T1000 (cell line): ENCODE measurements at places on chromosomes 12 and 14.

- no peak for DNase-seq
Observed at GRCh38 chr12:13627536-13627935, 353.9 kb downstream of the GRIN2B start.

GRCh38 chr14:101293605-101294004, 267.7 kb upstream of the DIO3 start:
- no peak for DNase-seq

DNA sequence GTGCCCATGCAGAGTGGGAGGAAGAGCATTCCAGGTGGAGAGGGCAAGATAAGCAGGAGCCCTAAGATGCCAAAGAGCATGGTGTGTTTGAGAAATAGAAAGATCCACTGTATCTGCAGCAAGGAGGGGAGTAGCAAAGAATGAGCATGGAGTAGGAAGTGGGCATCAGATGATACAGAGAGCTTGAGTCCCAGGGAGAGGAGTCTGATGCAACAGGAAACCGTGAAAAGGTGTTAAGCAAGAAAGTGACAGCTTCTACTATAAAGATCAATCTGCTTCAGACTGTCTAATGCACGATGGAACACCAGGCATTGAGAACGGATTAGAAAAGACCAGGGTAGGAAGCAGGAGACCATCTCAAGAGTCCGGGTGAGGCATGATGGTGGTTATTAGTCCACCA, 12.3 kb upstream of the GPRC5D start:
- no peak for DNase-seq

- peak; percentile 13 for DNase-seq
Observed at GRCh38 chr12:107225635-107226034, 132.3 kb upstream of the CRY1 start.

- DNase-seq, result no peak
Observed at GRCh38 chr12:104478396-104479122, 21.8 kb downstream of the CHST11 start.

GRCh38 chr12:132329036-132329719, at the start of gene GALNT9:
TSS of gene GALNT9 (minus strand) at chr12:132329589. CDS start at chr12:132329203, 386 bp downstream.
- no peak for DNase-seq

DNA sequence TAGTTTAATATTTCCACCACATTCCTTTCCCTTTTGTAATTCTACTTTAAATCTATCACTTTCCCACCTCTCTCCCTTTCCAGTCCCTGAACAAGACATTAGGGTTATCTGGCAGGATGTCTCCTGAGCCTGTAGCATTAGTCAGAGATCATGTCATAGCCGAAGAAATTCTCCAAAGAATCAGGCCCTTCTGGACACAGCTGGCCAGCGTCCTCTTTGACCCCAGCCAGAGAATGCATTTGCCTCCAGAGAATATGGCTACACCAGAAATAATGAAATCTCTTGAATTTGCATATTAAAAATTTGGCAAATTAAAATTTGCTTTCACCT, 56.7 kb downstream of the NTF3 start:
- DNase-seq, result no peak

- no peak for DNase-seq
Observed at GRCh38 chr12:109587921-109588320, 14.3 kb downstream of the MVK start.

DNA sequence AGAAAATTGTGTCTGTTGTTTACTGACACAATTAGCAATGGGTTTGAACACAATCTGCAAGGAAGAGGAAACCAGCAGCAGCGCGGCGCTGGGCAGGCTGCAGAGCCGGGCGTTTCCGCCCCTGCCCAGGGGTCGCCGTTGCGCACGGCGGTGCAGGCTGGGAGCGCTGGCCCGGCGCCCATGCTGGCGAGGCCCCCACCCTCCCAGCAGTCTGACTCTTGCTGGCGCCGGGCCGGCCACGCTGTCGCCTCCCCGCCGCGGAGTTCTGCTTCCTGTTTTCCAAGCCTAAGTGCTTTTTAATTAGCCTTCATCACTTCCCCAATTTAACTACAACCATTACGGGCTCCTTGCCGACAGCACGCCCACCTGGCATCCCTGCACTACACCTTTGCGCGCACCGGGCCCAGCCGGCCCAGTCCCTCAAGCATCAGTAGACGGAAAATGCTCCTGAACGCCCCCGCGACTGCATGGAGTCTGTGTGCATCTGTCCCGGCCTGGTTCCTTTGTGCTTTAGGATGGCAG, 212.1 kb downstream of the GXYLT1 start:
- DNase-seq, result no peak

DNA sequence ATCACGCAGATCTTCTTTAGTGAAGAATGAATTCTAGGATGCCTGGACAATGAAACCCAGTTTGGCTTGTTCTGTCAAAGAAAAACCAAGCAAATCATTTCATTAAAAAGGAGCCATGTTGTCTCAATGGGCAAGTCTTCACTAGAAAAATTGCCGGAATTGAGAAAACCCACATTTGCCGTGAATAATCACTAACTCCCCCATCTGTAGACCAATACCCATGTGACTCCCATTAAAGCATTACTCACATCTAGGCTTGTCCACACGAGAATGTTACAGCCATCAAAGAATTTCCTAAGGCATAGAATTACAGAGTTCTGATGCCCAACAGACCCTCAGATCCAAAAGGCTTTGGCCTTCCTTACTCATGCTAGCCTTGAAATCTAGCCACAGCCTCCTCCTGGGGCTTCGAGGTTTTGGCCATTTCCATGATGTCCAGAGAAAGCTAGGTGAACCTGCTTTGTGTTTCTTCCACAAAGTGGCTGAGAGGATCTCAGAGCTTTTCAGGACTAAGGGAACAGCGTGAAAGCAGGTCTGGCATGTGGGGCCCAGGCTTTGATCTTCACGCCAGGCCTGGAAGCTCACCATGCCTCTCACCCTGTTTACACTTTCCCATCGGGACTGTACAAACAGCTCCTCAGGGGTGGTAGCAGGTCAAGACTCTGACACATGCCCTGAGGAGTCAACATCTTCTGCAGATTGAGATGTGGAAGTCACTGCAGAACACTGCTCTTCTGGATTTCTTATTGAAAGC, 12.1 kb downstream of the SLC7A8 start:
- DNase-seq, result no peak

DNA sequence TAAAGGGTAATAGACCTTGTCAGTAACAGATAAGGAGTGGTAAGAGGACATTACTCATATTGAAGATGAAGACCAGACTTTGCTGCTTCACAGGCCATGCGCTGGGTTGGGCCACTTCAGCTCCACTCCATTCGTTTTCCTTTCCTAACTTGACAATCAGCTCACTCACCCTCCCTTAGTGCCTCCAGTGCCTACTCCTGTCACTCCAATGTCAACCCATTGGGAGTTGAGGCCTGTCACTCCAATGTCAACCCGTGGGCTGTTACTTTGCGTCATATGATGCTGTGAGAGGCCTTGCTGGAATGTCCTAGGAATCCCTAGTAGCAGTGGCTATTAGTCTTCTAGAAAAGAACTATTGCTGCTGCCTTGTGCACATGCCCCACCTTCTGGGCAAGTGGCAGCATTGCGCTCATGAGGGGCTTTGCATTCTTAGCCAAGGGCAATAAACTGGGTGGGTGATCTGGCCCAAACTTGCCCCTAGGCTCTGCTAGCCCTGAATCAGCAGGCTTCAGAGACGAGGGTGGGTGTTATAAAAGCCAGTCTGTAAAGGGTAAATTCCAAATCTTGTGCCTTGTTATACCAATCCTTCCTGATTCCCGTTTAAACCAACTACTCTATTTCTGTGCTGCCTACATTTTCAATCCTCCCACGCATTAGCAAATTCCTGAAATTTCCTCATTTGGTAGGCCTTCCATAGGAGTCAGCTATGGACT, 36.1 kb downstream of the BAZ2A start:
- DNase-seq, result peak; percentile 48

DNA sequence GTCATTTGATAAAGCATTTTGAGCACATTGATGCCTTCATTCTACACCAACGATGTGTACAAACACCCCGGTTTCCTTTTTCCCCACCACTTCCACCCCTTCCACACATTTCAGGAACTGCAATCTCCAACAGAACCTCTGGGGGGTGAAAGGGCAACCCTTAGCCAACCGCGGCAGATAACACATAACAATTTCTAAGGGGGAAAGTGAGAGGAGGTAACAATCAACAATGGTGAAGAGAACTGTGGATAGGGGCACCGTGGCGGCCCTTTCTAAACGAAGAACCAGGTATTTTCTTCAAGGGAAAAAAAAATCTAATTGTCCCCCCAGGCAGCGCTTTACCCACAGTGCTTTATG, 1.1 kb downstream of the KITLG start:
- no peak for DNase-seq

GRCh38 chr12:47904713-47905709, at the start of gene VDR:
TSS of gene VDR (minus strand) at chr12:47904994. CDS start at chr12:47879113, 25,881 bp downstream.
- DNase-seq, result peak; percentile 71

DNA sequence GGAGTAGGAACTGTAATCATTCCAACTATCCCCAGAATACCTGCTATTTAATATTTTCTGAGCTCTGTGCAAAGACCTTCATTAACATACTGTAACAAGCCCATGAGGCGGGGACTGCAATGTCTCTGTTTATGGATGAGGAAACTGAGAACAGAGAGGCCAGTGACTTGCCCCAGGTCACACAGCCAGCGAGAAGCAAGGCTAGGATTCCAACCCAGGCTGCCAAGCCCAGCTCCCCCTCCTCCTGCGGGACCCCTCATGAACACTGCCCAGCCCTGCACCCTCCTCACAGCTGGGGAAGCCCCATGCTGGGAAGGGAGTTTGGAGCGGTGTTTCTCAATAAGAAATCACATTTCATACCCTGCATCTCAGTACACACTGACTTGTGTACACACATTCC, 10.9 kb downstream of the HVCN1 start:
- no peak for DNase-seq
